ENCODE measurements at places on chromosomes 12 and 14. TPM values are rescaled to one million over a fixed set of nuclear protein-coding genes. Genes with fewer than 3 reads are reported as not detected.

Gene INSM2
- total RNA-seq: not detected

Gene CCDC88C
- total RNA-seq: 24.8 TPM

Gene TCTN1
- 6.0 TPM for total RNA-seq

Gene CCDC196
- total RNA-seq: not detected

Gene TPI1
- 896 TPM for total RNA-seq

Gene KRT72
- not detected for total RNA-seq

Gene DTX1
- total RNA-seq: 0.16 TPM

Measured in bladder microvascular endothelial cell (primary cell).